ENCODE measurements at places on chromosomes 11 and 22. TPM values are rescaled to one million over a fixed set of nuclear protein-coding genes. Genes with fewer than 3 reads are reported as not detected.

Gene GPHA2
- not detected for total RNA-seq

Gene COX8A
- 568 TPM for total RNA-seq

Gene SCGB1A1
- total RNA-seq: not detected

Gene MS4A2
- total RNA-seq: not detected

Gene OR52B6
- not detected for total RNA-seq

Gene CCT8L2
- not detected for total RNA-seq
